ENCODE measurements at places on chromosomes 5 and 9. TPM values are rescaled to one million over a fixed set of nuclear protein-coding genes. Genes with fewer than 3 reads are reported as not detected.

The NME5 gene
- 1.7 TPM for total RNA-seq

The DDX4 gene
- not detected for total RNA-seq

The ACOT12 gene
- not detected for total RNA-seq

The PCDHGA7 gene
- 0.65 TPM for total RNA-seq

The LCN15 gene
- total RNA-seq, result not detected

The C9orf153 gene
- not detected for total RNA-seq

The ZDHHC12 gene
- 54.7 TPM for total RNA-seq

The ASPN gene
- not detected for total RNA-seq

The CCDC69 gene
- 3.5 TPM for total RNA-seq

The DOK3 gene
- 1.5 TPM for total RNA-seq

The LCN1 gene
- total RNA-seq, result not detected

The IFNA2 gene
- not detected for total RNA-seq

The FYB1 gene
- under 0.01 TPM for total RNA-seq

The GRM6 gene
- not detected for total RNA-seq

The IFNA10 gene
- not detected for total RNA-seq

The RANBP17 gene
- 4.4 TPM for total RNA-seq

The ORM1 gene
- total RNA-seq, result 0.24 TPM

The GABRG2 gene
- not detected for total RNA-seq

The PCDHA13 gene
- not detected for total RNA-seq
